Activated CD4-positive, alpha-beta T cell treated with anti-CD3 and anti-CD28 coated beads, Interleukin-2, Interleukin-4, amounts not matched to agents 100 ng/mL and 50 ng/mL, durations not matched to agents 16 hours and 8 hours (primary cell): ENCODE measurements at places on chromosomes 1 and 21.

DNA sequence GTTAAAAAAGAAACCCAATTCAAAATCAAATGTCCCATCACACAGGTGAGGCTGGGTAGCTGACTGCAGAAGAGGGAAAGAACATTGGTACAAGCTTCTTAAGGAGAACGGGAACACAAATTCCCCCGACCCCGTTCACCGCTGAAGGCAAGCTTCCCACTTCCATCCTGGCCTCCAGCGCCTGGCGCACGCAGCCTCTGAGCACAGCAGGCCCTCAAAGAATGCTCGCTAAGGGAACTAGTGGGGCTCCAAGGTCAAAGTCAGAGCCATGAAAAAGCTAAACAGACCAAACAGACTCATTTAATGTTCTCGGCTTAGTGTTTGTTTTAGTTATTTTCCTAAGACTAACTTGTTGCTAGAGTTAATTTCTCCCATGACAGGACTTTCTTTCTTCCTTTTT is 63.7 kb downstream of the SIM2 start:
- DNase-seq = no peak

DNA sequence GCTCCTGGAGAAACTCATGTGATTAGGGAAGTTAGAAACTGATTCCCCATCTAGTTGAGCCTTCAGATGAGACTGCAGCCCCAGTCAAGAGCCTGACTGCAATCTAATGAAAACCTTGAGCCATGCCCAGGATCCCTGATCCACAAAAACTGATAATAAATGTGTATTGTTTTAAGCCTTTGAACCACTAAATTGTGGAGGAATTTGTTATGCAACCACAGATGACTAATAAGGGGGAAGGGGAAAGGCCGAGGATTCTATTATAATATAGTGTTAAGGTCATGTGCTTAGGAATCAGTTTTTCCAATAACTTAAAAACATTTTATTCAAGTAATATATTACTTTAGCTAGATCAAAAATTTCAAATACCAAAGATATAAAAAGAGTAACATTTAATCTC is 52.8 kb upstream of the USP25 start:
- DNase-seq = no peak

- DNase-seq = no peak
Measured at GRCh38 chr1:238135708-238136664, 245.3 kb upstream of the ZP4 start.

DNA sequence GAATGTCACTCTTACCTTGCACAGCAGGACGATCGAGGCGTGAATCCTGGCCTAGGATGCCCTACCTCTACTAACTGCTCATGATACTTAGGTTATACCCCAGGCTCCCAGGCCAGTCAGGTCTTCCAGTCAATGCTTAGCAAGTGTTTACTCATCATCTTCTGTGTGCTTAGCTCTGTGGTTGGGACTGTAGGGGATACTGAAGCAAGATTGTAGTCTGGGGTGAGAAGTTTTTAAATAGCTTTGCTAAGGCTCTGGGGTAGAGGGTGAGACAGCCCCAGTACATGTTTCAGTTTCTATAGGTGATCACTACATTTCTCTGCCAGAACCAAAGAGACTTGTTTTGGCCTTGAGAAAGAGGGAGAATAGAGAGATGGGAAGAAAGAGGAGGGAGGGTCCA is 250.8 kb upstream of the KIAA0040 start:
- DNase-seq = no peak

GRCh38 chr1:31164291-31164690 is 75.4 kb downstream of the NKAIN1 start:
- DNase-seq = no peak

DNA sequence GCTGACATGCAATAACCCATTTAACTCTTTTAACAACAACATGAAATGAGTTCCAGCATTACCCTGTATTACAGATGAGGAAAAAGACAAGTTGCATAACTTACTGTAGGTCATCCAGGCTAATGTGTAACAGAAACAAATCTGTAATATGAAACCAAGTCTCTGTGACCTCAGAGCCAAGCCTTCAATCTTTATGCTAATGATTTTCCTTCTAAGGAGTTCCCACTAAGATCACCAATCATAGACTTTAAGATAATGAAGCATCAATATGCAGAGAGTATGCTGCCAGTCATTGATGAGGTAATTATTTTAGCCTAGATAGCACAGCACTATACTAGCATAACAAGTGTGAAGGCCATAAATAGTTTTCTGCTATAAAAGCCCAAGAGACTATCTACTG is 35.6 kb upstream of the RNPC3 start:
- DNase-seq = no peak

DNA sequence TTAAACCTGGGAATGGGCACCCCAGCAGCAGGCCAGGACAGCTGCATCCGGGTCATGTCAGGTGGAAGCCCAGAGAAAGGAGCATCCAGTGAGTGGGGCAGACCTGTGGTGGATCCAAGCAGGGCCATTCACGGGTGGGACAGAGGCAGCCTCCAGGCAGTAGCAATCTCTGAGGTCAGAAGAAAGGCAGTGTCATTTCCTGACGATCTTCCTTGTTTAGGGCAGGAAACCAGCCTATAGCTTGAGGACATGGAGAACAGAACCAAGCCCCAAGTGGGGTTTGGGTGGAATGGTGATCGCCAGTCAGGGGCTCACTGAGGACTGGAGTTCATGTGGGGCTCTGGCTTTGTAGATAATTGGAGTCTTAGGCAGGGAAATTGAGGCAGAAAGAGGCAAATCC is 209.4 kb downstream of the HIVEP3 start:
- no peak for DNase-seq

DNA sequence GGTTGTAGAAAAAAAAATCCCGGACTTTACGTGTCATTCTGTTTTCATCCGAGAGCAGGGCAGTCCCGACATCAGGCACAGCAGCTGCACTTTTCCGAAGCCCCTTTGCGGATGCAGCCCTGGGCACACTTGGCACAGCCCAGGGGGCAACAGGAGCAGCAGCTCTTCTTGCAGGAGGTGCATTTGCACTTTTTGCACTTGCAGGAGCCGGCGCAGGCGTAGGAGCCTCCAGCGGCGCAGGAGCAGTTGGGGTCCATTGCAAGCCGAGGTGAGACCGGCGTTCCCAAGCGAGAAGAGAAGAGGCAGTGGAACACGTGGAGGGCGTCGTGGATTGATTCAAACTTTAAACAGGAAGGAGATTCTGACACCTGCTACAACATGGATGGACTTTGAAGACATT is at the start of gene MT1HL1:
Gene MT1HL1, minus strand, starts transcription at position 326 of the 400 bp plus-strand sequence. Its CDS starts 69 bp downstream, at position 257.
- no peak for DNase-seq

DNA sequence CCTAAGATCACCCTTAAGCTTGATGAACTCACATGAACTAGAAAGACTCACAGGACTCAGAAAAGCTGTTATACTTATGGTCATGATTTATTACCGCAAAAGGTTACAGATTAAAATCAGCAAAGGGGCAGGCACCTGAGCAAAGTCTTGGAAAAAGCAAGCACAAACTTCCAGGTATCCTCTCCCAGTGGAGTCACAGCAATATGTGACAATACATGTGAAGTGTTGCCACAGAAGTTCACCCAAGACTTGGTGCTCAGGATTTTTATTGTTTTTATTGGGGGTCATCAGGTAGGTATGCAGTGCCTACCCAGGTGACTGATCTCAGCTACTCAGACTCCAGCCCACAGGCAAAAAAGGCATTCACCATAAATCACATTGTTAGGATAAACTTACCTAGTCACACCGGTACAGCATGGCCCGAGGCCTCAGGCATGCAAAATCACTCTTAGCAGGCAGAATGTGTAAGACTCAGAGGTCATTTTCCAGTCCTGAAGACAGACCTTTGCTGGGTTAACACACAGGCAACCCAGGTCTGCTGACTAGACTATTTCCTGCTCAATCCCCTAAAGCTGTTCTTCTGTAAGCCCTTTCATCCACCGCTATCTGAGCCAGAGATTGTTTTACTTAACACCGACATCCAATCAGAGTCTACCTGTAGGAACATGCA is 55.6 kb downstream of the SSX2IP start:
- DNase-seq = no peak

DNA sequence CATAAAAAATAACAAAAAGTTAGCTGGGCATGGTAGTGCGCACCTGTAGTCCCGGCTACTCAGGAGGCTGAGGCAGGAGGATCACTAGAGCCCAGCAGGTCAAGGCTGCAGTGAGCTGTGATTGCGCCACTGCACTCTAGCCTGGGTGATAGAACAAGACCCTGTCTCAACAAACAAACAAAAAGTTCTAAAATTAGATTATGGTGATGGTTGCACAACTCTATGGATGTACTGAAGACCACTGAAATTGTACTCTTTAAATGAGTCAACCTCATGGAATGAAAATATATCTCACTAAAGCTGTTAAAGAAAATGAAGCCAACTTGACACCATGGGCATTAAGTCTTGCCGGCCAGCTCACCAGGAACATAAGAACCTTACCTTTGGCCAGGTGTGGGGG is 9.1 kb downstream of the MRAP start:
- DNase-seq = no peak

DNA sequence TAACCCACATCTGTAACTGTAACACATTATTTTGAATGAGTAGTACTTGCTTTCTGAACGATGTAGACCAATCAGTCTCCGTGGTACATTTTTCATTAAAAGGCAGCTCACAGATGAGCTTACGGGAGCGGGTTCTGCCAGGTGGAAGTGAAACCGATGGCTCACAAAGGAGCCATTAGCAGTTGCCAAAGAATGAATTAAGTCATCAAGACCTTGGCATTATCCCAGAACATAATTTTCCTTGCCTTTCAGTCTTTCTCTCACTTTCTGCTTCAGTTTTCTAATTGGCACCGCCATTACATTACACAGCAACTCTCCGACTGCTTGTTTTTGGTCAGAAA is 33.5 kb upstream of the UTS2 start:
- no peak for DNase-seq

DNA sequence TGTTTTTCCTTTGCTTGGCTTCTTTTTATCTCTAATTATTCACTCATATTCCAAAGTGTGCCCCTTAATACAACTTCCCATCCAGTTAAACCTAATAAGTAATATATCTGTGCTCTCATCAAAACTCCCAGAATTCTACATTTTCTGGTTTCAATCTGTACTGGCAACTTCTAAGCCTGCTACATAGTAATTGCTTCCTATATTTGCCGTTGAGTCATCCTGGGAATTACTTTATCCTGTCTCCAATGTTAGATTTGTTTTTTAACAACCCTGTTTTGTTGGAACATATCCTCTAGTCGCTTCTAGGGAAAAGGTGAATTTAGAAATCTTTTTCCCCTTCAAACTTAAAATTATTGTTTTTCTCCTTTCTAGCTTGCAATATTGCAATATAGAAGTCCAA is 620.5 kb upstream of the PKN2 start:
- no peak for DNase-seq

DNA sequence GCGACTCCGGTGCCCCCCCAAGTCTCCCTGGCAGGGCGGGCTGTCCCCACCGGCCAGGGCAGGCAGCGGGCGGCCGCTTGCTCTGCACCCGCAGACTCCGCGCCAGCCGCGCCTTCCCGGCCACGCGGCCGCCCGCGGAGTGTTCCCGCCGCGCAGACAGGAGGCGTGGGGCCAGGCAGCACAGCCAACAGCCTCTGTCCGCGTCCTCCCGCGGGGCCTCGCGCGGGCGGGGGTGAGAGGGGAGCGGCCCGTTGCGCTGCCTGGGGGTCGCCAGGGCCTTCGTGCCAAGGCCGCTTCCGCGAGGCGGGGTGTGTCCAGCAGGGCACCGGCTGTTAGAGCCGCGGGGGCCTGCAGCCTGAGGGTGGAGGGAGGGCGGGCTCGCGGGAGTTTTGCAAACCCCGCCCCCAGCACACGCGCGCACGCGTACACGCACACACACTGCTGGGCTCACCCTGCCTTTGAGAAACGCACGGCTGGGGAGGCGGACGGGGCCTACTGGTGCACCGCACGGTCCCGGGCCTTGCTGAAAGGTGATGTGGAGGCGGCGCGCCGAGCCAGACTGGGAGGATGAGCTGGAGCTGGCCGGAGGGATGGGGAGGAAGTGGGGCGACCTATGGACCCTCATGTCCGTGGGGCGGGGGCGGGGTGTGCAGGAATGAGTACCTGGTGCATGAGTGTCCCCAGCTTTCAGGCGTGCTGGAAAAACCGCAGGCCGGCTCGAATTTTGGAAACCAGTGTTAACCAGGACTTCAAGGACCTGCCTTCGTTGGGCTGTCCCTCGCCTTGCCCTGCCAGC is 41.5 kb downstream of the KIAA1614 start:
- peak; percentile 51 for DNase-seq

DNA sequence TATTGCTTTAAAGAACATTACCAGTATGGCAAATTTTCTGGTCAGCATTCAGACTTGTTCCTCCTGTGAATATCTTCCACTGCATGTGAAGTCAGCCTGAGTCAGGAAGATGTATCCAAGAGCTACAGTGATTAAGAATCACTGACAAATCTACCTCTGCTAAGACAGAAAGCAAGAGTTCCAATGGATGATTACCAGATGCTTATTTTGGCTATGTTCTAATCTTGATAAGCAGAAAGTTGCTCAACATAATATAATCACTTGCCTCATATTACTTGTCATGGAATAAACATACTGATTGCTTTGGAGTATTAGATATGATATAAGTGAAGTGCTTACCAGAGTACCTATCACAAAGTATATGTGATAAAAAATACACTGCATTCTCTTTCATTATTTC is 738.1 kb downstream of the ADGRL2 start:
- DNase-seq = no peak

GRCh38 chr21:41098076-41098475 is 69.9 kb upstream of the BACE2 start:
- DNase-seq = no peak

DNA sequence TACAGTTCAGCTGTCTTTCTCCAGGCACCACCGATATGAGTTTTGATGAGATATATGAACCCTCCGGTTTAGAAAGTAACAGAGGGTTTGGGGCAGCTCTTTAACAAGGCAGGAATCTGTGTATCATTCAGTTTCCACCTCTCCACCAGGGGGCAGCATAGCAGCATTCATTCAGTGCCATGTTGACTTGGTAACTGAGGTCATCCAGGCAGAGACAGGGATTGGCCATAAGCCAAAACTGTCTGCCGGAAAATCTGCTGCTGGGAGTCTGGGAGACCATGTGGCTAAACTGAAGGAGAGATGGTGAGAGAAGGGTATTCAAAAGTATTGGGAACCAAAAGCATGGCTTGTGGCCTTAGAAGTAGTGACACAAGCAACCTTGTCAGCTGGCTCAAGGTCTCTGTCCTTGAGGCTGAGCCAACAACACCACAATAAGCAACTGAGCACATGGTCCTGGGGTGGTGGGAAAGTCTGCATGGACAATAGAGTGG is 98.5 kb downstream of the LMX1A start:
- DNase-seq = peak; percentile 63

GRCh38 chr1:77188770-77189169 is 30.5 kb downstream of the PIGK start:
- DNase-seq = no peak

GRCh38 chr1:220970311-220970710 is 91.1 kb downstream of the HLX start:
- no peak for DNase-seq

DNA sequence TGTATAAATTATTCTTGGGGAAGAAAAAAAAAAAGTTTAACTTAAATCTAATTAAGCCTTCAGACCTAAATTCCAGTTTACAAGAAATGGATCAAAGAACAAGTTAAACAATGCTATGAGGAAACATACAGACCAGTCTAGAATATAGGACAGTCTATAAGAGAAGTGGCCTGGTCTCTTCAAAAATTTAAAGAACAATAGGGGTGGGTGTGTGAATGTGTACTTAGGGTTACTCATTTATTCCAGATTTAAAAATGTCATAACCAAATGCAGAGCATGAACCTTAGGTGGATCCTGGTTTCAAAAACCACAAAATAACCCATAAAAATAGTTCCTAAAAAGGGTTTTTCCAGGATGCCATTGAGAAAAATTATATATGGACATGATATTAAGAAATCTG is 21.8 kb upstream of the SYNJ1 start:
- no peak for DNase-seq
